ENCODE measurements at places on chromosomes 16 and 17. TPM values are rescaled to one million over a fixed set of nuclear protein-coding genes. Genes with fewer than 3 reads are reported as not detected.
A peak's percentile ranks its signal among the peaks of the same experiment; 100 is the strongest.

GRCh38 chr17:57406131-57406980 is 150.0 kb downstream of the MSI2 start:
- no peak for DNase-seq

The TNFRSF12A gene
- polyA plus RNA-seq = not detected

GRCh38 chr16:3065069-3065741 is at the start of gene IL32:
Gene IL32 (plus strand): TSS chr16:3065640. CDS start chr16:3065812, 172 bp downstream.
- DNase-seq = peak; percentile 65

GRCh38 chr17:31598399-31598782 is 206.9 kb downstream of the RAB11FIP4 start:
- DNase-seq = no peak

- DNase-seq = no peak
These were observed 85.9 kb upstream of the TBX2 start for GRCh38 chr17:61313461-61314326.

The OSGIN1 gene
- polyA plus RNA-seq = not detected

DNA sequence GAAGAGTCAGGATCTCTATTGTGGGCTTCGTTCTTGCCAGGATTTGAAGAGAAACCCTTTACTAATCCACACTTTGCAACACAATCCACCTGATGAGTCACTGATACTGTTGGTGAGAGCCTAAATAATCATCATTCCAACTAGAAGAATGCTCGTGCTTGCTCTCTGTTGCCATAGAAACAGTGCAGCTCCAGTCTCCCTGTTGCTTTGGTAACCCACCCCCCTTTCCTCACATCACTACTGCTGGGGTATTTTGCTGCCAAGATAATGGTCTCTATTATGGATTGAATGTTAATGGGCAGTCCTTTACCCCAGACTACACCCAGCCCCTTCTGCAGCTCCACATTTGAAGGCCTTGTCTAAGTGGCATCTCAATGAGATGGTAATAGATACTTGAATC is 190.4 kb downstream of the ABCC12 start:
- DNase-seq = no peak

The HYDIN gene
- polyA plus RNA-seq = not detected

DNA sequence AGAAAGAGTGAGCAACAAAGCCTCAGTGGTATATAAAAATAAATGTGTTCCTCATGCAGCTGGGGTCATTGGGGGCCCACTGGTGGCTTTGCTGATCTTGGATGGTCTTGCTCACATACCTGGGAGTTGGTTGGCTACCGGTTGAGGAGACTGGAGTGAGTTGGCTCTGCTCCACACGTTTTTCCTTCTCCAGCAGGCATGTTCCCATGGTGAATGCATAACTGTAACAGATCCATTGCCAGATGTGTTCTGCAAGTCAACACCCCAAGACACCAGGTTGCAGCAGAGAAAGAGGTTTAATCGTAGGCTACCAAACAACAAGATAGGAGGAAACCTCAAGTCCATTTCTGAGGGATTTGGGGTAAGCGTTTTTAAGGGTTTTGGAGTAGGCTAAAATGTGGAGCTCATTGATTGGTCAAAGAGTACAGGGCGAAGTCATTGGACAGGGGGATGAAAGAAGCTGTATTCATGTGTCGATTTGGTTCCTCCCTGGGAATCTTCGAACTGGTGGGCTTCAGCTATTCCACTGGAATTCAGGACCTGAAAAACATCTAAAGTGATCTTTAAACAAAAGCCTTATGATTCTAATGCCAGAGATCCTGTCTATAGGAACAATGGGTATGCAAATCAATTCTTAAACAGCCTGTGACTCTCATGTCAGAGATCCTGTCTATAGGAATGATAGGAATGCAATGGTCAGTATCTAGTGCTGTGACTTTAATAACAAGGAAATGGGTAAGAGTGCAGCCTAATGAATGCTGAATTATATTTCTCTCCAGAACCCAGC is 467.5 kb upstream of the C16orf82 start:
- no peak for DNase-seq

GRCh38 chr17:69434164-69434579 is 19.7 kb downstream of the MAP2K6 start:
- no peak for DNase-seq

DNA sequence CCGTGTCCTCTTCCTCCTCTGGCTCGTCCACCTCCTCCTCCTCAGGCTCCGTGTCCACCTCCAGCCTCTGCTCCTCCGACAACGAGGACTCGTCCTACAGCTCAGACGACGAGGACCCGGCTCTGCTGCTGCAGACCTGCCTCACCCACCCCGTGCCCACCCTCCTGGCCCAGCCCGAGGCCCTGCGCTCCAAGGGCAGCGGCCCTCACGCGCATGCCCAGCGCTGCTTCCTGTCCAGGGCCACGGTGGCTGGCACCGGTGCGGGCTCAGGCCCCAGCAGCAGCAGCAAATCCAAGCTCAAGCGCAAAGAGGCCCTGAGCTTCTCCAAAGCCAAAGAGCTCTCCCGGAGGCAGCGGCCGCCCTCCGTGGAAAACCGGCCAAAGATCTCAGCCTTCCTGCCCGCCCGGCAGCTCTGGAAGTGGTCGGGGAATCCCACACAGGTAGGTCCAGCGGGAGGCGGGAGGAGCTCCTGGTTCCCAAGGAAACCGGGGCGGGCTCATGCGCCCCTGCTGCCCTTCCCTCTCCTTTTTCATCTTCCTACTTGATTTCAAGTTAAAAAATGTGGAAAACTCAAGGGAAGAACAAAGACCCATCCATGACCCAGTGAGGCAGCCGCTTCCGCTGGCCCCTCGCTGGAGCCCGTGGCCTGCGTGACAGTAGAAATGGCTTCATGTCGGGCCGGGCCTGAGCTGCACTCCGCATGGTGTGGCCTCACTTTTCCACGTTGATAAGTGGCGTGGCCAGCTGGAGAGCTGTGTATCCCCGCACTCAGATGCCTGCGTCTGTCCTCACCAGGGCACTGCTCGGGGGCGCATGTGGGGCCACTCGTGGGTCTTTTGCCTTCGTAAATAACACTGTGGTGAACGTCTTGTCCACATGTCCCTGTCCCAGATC is 50.7 kb downstream of the ACTG1 start:
- DNase-seq = no peak

GRCh38 chr17:10754109-10754508 is 24.3 kb upstream of the TMEM220 start:
- DNase-seq = peak; percentile 35

DNA sequence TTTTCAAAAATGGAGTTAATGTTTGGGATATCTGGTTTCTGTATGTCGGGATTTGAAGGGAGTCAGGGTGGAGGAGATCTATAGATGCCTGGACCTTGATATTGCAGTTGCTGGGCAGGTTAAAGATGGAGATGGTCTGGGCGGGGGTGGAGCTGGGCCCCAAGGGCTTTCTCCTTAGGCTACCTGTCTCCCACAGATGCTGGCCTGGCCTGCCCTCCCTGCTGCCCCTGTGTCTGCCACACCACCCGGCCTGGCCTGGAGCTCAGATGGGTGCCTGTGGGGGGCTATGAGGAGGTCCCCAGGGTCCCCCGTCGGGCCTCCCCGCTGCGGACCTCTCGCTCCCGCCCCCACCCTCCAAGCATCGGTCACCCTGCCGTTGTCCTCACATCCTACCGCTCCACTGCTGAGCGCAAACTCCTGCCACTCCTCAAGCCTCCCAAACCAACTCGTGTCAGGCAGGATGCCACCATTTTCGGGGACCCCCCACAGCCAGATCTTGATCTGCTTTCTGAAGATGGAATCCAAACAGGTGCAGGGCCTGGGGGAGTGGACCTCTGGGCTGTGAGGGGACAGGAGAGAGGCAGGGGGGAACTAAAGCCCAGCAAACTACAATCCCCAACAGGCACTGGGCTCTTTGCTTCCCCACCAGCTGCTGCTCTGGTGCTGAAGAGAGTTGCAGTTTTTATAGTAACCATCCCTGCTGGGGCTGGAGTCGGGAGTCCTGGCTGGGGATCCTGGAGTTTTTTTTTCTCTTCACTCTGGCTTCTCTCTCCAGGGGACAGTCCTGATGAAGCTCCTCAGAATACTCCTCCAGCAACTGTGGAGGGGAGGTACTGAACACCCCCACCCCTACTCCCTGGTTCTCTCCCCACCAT is 2.9 kb downstream of the ARHGEF15 start:
- no peak for DNase-seq

The USP31 gene
- polyA plus RNA-seq = 0.49 TPM

The ITGAD gene
- not detected for polyA plus RNA-seq

The CCL2 gene
- polyA plus RNA-seq = not detected

GRCh38 chr16:8928467-8928957 is 35.2 kb downstream of the USP7 start:
- no peak for DNase-seq

DNA sequence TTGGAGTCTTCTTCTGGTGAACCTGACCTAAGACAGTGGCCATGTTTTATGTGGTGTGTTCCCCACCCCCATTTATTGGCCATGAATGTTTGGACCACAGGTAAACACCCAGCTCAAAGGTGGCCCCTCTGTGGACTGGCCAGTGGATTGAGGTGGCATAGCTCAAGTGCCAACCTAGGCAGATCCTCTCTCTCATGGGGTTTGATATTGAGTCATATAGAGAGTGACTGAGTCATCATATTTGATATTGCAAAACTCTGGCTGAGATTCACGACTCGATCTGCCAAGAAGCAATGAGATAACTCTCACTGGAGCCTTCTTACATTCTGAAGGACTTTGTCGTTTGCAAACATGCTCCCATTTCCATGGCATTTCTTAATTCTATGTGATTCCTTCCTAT is 10.5 kb upstream of the TEKT3 start:
- DNase-seq = no peak

DNA sequence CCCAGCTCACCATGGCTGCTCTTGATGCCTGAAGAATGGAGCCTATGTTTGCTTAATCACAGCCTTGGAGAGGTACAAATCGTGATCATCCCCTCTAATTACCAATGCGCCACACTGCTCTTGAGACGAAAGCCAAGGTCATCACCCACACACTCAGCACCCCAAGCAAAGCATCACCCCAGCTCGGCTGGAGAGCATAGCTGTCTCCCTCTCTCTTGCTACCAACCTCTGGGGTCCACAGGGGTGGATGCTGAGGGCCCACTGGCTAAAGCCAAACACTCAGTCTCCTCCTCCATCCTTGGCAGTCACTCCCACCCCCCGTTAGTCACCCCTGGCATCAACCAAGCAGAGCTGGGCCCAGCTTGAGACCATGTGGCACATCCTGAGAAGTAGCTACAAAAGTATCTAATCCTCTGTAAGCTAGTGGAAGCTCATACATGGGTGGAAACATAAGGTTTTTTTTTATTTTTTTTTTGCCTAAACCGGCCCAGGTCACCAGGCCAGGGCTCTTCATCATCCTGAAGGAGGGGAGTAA is 44.8 kb downstream of the PIMREG start:
- no peak for DNase-seq

GRCh38 chr17:39173526-39174274 is 7.7 kb upstream of the ARL5C start:
- DNase-seq = no peak

The KRT17 gene
- polyA plus RNA-seq = not detected

The BIRC5 gene
- 6.6 TPM for polyA plus RNA-seq

The MATCAP1 gene
- polyA plus RNA-seq = not detected

The TP53TG3B gene
- not detected for polyA plus RNA-seq

DNA sequence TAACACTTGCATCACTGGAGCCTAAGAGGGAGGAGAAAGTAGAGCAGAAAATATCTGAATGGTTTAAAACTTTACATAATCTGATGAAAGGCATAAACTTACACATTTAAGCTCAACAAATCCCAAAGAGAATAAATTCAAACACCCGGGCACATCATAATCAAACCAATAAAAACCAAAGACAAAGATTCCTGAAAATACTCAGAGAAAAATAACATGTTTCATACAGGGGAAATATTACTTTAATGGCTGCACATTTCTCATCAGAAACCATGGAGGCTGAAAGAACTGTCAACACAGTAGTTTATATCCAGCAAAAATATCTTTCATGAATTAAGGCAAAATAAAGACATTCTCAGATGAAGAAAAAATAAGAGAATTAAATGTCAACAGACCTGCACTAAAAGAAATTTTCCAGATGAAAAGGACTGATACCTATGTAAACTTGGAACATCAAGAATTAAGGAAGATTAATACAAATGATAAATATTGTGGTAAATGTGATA is 34.2 kb downstream of the C16orf87 start:
- DNase-seq = no peak

The ARHGAP44 gene
- not detected for polyA plus RNA-seq

DNA sequence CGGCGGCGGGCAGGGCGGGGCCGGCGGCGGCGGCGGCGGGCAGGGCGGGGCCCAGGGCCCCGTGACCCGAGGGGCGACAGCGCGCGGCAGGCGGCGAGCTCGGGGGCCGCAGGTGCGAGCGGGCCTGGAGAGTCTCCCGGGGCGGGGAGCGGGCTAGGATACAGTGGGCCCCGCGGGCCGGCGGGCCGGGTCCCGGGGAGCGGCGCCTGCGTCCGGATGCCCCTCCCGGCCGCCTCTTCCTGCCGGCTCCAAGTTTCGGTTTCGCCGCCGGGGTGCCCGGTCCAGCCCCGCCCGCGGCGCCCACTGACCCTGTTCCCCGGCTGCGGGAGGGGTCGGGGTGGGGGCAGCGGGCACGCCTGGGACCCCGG is at the start of gene RNF213:
RNF213 (plus strand) TSS at position 62 of the 368 bp plus-strand sequence. CDS start 2,830 bp downstream, outside the sequence.
- peak; percentile 67 for DNase-seq

GRCh38 chr17:82438401-82439193 is 12.0 kb downstream of the CYBC1 start:
- DNase-seq = no peak

DNA sequence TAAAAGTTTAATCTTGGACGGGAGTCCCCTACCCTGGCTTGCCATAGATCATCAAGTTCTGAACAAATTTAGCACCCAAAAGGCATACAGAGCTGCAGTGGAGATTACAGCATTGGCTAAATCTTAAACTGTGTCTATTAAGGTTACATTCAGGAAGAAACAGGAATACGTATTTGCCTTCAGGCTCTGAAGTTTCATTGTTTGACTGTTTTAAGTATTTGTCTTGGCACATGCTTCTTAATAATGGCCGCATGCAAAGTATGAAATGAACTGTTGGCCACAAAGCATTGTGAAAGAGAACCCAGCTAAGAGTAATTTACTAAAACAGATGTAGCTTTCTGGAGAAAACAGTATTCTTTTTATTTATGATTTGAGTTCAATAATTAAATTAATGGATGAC is 63.9 kb upstream of the CNEP1R1 start:
- DNase-seq = no peak

DNA sequence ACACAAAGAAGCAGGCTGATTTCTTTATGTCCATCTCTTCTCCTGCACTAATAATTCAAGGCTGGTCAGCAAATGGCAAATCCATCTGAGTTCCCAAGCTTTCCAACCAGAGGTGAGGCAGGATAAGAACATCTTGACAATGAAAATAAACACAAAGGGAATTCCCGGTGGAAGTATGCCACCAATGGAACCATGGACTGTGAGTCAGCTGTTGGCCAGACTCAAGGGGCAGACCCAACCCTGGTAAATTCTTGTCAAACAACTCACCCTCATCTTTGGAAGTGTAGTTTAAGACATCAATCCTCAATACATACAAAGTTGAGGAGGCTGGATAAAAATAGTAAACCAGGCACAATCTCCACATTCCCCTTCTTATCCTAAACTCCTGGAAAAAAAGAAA is 74.3 kb upstream of the CES5A start:
- no peak for DNase-seq

The NUDT7 gene
- polyA plus RNA-seq = 19.3 TPM

The ABCC6 gene
- polyA plus RNA-seq = 0.16 TPM

DNA sequence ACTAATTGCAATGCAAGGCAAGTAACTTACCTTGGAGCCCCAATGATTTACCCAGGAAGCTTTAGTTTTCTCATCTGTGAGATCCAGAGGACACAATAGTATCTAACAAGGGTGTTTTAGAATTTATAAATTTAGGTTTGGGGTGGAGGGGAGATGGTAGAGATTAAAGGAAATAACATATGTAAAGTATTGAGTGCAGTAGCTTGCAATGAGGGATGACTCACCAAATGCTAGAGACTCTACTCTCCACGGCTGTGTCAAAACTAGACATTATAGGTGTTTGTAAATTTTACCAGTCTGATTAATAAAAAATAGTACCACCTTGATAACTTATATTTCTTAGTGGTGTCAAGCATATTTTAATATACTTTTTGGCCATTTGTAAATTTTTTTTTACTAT is 3.7 kb upstream of the ABCA9 start:
- DNase-seq = no peak

Data from CD4-positive, CD25-positive, alpha-beta regulatory T cell (primary cell).